Breast epithelium (tissue), 4 donors: ENCODE measurements at places on chromosomes 3 and 15.

- no peak for DNase-seq
Measured at GRCh38 chr3:194640829-194641228, 7.6 kb upstream of the TMEM44 start.

- DNase-seq: no peak
Measured at GRCh38 chr3:185726254-185726967, 98.4 kb downstream of the IGF2BP2 start.

- DNase-seq: no peak
Measured at GRCh38 chr3:195591220-195591619, 7.5 kb upstream of the APOD start.

DNA sequence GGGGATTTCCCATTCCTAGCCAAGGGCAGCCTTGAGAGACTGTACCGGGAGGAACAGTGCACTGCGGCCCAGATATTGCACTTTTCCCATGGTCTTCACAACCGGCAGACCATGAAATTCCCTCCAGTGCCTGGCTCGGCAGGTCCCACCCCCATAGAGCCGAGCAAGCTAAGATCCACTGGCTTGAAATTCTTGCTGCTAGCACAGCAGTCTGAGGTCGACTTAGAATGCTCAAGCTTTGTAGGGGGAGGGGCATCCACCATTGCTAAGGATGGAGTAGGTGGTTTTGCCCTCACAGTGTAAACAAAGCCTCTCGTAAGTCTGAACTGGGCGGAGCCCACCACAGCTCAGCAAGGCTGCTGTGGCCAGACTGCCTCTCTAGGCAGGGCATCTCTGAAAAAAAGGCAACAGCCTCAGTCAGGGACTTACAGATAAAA is 156.3 kb downstream of the FRMD5 start:
- DNase-seq: no peak

GRCh38 chr15:84908564-84908963 is 24.1 kb downstream of the SLC28A1 start:
- no peak for DNase-seq

DNA sequence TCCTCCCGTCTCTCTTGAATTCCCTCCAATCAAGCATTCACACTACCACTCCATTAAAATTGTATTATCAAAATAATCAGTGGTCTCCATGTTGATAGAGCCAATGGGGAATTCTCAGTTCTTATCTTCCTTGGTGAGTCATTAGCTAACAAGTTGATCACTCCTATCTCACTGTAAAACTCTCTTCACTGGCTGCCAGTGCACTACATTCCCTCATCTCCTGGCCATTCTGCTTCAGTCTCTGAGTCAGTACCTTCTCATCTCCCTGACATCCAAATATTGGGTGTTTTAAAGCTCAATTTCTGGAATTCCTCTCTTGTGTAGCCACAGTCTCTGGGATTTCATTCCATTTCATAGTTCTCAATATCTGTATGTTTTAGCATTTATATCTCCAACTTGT is 175.2 kb downstream of the ALDH1A2 start:
- no peak for DNase-seq

DNA sequence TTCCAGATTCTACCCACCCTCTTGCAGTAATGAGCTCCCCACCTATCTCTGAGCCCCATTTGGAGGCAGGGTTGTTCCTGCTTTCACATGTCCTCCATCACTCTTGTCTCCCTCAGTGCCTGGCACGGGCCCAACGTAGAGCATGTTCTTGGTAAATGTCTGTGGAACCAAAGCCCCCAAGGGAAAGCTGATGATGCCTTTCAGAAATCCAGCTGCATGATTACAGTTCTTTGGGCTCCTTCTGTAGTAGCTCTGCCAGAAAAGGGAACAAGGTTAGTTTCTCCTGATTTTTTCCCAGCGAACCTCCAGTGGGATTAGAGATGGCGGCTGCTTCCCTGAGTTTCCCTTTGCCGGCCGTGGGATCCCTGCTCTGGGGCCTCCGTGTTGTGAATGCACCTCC is 39.3 kb downstream of the CGNL1 start:
- DNase-seq: no peak

- no peak for DNase-seq
Measured at GRCh38 chr15:43489191-43489590, 3.8 kb downstream of the TP53BP1 start.

GRCh38 chr3:162670181-162670580 is 1173.6 kb downstream of the OTOL1 start:
- no peak for DNase-seq

DNA sequence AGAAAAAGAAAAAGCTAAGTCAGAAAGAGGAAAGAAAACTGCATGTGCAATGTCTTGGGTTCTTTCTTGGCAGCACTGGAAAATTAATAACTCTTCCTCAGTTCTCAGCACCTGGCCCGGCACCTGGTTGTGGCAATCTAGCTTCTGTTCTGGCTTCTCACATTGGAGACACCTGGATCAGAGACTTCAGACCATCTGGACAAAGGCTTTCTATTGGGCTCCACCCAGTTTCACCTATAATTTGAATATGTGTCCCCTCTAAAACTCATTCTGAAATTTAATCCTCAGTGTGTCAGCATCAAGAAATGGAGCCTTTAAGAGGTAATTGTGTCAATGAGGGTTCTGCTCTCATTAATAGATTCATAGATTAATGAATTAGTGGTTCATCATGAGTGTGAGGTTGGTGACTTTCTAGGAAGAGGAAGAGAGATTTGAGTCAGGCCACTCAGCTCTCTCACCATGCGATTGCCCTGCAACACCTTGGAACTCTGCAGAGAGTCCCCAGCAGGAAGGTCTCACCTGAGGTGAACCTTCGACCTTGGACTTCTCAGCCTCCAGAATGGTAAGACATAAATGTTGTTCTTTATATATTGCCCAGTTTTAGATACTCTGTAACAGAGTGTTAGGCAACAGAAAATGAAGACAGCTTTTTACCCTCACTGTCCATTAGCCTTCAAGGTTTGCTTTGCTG is 679.9 kb downstream of the NTRK3 start:
- no peak for DNase-seq

- no peak for DNase-seq
Measured at GRCh38 chr3:10806006-10806405, 10.0 kb upstream of the SLC6A11 start.

- DNase-seq: no peak
Measured at GRCh38 chr3:87398168-87398801, 121.9 kb upstream of the POU1F1 start.

DNA sequence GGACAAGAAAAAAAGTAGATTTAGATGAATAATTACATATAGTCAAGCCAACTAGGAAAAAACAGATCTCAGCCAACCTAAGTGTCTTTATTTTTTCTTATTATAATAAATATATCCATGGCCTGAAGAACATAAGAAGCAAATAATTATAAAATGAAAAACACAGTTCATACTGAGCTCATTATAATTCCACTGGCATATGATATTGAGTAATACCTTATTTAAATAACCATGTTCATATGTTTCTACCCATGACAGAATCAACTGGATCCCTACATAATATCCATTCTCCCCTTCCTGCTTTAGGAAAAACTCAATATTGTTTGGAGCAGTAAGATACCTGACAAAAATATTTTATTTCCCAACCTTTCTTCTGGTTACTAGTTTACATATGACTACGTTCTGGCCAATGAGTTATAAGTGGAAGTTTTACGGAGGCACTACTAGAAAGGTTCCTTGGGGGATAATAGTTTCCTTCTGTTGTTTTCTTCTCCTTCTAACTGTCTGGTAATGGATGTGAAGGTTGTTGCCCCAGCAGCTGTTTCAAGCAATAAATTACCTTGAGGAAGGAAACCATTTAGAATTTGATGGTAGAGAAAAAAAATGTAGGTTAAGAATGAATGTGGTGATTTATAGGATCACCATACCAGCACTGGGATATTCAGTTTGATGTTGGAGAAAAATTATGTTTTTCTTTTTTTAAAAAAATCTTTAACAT is 184.1 kb upstream of the MBNL1 start:
- no peak for DNase-seq

DNA sequence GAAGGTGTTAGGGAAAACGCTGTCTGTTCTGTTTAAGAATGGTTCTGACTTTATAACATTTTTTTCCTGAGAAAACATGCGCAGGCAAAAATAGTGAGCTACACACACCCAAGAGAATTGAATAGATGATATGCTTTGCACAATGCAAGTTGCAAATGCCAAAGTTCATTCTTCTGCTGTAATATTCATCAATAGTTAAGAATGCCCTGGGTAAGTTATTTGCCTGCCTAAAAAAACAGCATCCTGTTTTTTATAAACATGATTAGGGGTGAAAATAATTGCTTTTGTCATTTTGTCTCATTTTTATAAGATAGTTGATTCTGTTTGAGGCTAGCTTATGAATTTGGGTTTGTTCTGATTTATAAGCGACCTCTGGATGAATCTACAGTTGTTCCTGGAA is 99.4 kb downstream of the DTWD1 start:
- no peak for DNase-seq

DNA sequence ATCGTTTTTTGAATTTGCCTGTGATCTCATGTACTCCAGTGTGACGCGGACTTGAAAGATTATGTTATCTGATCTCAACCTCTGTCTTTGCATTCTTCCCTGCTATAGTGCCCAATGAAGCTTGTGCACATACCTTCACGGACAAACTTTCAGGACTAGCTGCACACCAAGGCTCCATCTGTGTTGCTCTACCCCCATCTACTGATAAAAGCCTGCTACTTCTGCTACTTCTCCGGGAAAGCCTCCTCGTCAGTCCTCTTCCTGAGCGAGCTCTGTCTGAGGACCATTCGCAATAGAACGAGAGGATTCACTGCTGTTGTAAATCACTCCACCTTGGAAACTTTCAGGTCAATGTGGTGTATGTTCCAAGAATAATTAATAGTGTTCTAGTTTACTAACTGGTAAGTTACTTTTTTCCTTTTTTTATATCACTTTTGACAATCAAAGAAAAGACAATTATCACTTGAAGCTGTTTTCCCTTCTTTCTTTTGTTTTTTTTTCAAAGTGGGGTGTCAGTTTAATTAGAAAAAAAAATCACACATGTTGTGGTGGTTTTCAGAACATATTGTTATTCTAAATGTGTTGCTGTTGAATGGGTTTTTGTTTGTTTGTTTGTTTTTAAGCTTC is 217.6 kb downstream of the ARRDC4 start:
- peak; percentile 19 for DNase-seq

DNA sequence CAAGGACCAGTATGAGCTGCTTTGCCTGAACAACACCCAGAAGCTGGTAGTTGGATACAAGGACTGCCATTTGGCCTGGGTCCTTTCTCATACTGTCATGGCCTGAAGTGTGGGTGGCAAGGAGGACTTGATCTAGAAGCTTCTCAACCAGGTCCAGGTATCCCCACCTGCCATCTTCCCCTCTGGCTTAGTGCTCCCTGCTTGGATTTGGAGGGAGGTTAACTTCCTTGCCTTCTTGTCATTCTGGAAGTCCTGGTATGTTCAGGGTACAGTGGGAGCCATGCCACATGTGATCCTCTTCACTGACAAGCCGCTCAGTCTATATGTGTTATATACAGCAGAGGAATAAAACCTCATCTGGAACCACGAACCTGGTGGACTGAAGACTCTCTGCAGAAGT is 37.7 kb upstream of the TOPBP1 start:
- DNase-seq: no peak

DNA sequence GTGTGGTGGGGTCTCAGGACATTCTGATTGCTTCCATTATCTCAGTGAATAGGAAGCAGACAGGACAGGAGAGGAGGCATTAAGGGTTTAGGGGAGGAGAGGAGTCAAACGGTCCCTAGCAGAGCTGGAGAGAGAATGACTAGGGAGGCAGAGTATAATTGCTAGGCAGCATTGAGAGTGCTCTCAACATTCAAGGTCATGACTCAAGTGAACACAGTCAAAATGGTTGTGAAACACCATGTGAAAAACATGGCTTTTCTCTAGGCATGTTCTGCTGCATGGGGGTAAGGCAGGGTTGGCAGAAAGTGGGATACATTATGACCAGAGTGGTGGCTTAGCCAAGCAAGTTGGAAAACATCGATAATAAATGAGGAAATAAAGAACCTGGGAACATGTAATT is 19.5 kb upstream of the HRH1 start:
- DNase-seq: no peak

GRCh38 chr3:100257586-100257985 is 3.2 kb upstream of the TBC1D23 start:
- no peak for DNase-seq

- DNase-seq: no peak
Measured at GRCh38 chr3:114093596-114093995, 37.1 kb downstream of the QTRT2 start.
